Epithelial cell of prostate (primary cell): ENCODE measurements at places on chromosomes 2 and 18.

GRCh38 chr2:73386894-73387636 is 1.4 kb downstream of the ALMS1 start:
- no peak for DNase-seq

DNA sequence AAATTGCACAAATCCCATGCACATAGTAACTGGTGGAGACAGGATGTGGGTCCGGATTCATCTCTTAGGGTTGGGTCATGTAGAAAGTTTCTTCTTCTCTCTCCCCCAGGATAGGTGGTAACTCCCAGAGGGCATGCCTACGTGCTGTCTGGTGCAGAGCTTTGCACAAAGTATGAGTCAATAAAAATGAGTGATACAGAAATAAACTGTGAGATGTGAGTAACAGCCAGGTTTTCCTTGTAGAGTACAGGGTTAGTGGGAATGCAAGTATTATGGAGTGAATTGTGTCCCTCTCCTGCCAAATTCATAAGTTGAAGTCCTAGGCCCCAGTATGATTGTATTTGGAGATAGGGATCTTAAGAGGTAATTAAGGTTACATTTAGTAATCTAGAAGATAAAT is 289.4 kb downstream of the ALK start:
- DNase-seq = peak; percentile 49

DNA sequence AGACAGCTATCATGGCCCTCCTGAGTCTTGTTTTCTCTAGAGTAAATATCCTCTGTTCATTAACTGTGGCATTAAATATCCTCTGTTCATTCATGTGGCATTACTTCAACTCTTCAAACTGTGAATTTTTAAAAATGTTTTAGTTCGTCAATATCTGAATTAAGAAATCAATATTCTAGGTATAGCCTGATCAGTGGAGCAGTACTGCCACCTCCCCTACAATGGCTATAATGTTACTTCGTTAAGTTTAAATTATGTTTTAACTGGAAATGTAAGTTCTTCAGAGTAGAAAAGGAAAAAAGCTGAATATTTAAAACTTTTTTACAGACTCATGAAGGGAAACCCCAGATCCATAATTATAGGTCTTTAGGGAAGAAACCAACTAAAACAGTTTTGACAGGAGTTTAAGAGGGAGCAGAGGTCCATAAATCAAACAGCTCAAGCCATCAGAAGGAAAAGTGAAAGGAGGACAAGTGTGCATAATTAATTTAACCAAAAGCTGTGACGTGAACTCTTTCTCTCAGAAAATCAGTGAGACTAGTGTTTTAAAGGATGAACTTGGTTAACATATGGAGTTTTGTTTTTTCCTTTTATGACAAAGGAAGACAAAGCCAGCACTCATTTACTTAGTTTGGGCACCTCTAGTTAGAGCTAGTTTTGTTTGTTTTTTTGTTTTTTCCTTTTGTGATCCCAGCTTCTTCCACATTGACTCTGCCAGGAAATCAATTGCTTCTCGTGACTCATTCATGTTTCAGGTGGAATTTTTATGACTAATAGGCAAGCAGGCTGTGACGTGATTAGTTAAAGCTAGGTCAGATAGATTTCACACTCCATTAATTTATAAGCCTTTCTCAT is 44.9 kb downstream of the RBBP8 start:
- peak; percentile 58 for DNase-seq

- DNase-seq = no peak
Measured at GRCh38 chr2:227256605-227257004, 68.4 kb upstream of the MFF start.

- no peak for DNase-seq
Measured at GRCh38 chr2:166167449-166167848, 39.6 kb upstream of the SCN1A start.

DNA sequence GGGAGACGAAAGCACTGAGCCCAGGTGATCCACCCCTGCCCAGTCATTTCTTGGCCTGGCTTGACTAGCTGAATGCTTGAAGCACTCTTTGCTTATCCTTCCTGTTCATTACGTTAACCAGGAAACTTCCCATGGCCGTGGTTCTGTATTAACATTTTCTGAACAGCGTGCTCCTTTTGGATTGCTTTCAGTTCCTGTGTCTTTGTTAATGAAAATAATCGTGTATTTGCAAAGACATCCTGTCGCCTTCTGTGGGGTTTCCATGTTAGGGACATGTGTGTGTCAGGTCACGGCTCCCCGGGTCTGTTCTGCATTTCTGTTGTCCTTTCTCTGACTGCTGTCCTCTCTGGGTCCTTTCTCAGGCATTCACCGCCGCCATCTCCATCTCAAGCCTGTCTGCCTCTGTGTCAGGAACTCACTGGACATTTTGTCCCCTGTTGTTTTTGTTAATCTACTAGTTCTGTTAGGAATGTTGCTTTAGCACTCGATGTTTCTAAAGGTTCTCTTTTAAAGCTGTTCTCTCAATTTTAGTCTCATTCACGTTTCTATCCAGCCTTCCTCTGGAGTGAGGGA is 434.1 kb upstream of the HS6ST1 start:
- DNase-seq = no peak

- no peak for DNase-seq
Measured at GRCh38 chr2:96729748-96730147, 10.1 kb downstream of the LMAN2L start.

DNA sequence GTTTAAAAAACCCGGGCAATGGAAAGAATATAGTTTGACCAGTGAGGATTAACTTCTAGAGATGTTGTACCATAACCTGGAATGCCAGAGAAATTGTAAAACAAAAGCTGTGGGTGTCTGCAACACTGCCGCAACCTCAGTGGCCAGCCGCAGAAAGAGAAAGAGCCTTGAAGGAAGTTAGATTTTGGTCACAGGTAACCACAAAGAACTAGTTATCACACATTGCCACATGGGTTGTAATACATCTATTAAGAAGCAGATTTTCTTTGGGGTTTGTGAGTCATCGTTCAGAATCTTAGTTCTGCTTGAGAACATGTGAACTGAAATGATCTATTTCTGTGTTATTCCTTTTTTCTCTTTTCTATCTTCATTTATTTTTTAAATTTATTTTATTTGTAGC is 222.9 kb upstream of the AGAP1 start:
- DNase-seq = no peak

GRCh38 chr2:143891879-143892308 is 628.0 kb downstream of the ZEB2 start:
- no peak for DNase-seq

DNA sequence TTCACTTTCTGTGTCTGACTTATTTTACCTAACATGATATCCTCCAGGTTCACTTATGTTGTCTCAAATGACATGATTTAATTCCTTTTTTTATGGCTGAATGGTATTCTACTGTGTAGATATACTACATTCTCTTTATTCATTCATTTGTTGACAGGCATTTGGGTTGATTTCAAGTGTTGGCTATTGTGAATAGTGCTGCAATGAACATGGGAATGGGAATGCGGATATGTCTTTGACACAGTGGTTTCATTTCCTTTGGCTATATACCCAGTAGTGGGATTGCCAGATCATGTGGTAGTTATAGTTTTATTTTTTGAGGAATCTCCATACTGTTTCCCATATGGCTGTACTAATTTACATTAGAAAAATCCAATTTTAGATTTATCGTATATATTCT is 195.4 kb upstream of the KLHL14 start:
- DNase-seq = no peak

DNA sequence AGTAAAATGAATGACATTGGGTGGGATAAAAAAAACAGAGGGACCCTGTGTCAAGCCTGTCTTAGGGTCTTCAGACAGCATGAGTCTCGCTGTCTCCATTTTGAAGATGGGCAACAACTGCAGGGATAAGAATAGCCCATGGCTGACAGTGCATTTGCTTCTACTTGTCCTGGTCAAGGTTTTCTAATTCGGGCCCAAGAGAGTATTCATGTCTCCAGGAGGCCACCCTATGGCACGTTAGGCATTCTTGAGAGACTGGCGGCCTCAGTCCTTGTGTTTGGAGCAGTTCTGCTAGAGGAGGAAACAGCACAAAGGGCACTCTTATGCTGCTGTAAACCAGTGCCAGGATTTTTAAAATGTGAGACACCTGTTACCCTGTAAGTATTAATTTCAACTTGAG is 9.5 kb upstream of the MYL1 start:
- no peak for DNase-seq

DNA sequence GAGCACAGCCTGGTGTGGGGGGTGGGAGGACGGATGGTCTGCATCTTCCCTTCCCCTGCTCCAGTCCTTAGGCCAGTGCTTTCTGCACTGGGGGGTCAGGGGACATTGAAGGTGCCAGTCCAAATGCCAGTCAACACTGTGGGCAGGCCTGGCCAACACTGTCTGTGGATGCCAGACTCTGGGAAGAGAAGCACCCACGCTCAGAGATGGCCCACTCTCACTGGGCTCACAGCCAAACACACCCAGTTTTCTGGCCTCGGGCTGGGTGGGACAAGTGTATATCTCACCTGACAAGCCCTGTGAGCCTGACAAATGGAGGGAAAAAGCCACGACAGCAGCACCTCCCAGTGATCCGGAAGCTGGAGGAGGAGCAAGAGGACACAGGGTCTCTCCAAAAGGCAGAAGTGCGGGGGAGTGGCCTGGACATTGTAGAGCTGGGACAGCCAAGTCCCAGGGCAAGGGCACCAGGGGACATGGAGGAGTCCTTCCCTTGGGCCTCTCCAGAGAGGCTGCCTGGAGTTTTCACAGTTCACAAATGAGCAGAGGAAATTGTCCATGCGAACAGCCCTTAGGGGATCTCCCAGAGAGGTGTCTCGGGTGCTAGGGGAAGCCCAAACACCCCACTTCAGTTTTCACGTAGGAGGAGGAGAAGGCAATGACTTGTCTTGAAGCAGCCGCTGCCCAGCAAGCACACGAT is 79.3 kb downstream of the SDC1 start:
- DNase-seq = no peak

DNA sequence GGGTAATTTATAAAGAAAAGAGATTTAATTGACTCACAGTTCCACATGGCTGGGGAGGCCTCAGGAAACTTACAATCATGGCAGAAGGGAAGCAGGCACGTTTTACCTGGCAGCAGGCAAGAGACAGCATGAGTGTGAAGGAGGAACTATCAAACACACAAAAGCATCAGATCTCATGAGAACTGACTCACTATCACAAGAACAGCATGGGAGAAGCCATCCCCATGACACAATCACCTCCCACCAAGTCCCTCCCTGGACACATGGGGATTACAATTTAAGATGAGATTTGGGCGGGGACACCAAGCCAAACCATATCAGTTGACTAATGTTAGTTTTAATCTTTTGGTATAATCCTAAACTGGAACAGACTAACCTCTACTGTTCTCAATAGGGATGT is 49.1 kb upstream of the CPO start:
- DNase-seq = no peak

GRCh38 chr2:207064128-207064690 is 101.5 kb downstream of the KLF7 start:
- DNase-seq = no peak

- DNase-seq = no peak
Measured at GRCh38 chr18:26477828-26478466, 70.4 kb downstream of the KCTD1 start.

DNA sequence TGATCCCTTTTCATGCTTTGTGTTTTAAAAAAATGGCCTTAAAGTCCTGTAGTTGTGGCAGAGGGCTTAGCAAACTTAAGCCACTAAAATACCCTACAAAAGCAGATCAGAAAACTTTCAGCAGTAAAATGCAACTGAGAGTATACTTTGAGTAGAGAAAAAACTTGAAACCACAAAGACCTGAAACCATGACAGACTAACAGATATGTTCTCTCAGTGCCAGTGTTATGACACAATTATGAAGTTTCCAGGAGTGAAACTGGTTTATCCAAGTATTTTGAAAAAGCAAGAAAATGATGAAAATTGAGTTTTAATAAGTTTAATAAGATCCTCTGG is 74.5 kb downstream of the SPRED2 start:
- DNase-seq = no peak

- DNase-seq = no peak
Measured at GRCh38 chr2:74052732-74053710, 68.3 kb downstream of the TET3 start.
